Muscle of leg (tissue), 16 donors: ENCODE measurements at places on chromosomes 7 and 10. TPM values are rescaled to one million over a fixed set of nuclear protein-coding genes. Genes with fewer than 3 reads are reported as not detected.

- H3K4me3 ChIP-seq, result no peak overlapping the region
- no peaks in the 10 kb centered on the region for H3K36me3 ChIP-seq
- no peaks in the 10 kb centered on the region for H3K27me3 ChIP-seq
- H3K4me1 ChIP-seq, result no peaks in the 10 kb centered on the region
Observed at GRCh38 chr7:48058990-48059389, 23.6 kb downstream of the C7orf57 start.

- H3K27me3 ChIP-seq, result no peaks in the 10 kb centered on the region
- no peak for DNase-seq
- no peaks in the 10 kb centered on the region for H3K36me3 ChIP-seq
- no peaks in the 10 kb centered on the region for H3K4me1 ChIP-seq
- H3K4me3 ChIP-seq, result no peak overlapping the region
- H3K27ac ChIP-seq, result no peak overlapping the region
Observed at GRCh38 chr7:142739923-142740492, 9.3 kb upstream of the PRSS1 start.

- no peak overlapping the region for H3K4me3 ChIP-seq
- no peaks in the 10 kb centered on the region for H3K36me3 ChIP-seq
- no peak for DNase-seq
- H3K4me1 ChIP-seq, result no peaks in the 10 kb centered on the region
Observed at GRCh38 chr7:121180436-121181063, 148.2 kb upstream of the WNT16 start.

- H3K36me3 ChIP-seq, result no peaks in the 10 kb centered on the region
- peaks cover 22% of the 10 kb centered on the region for H3K4me1 ChIP-seq
- no peak within 1 kb of the TSS for H3K27ac ChIP-seq
- peak; percentile 75 for DNase-seq
Observed at GRCh38 chr10:86366033-86366901, at the start of gene GRID1. GRID1 (minus strand) TSS chr10:86366795.

Gene BEND7
- total RNA-seq, result 5.6 TPM

Gene OR2A5
- not detected for total RNA-seq

Gene YAE1
- 32.1 TPM for total RNA-seq
